ENCODE measurements at places on chromosomes 11 and 22.

DNA sequence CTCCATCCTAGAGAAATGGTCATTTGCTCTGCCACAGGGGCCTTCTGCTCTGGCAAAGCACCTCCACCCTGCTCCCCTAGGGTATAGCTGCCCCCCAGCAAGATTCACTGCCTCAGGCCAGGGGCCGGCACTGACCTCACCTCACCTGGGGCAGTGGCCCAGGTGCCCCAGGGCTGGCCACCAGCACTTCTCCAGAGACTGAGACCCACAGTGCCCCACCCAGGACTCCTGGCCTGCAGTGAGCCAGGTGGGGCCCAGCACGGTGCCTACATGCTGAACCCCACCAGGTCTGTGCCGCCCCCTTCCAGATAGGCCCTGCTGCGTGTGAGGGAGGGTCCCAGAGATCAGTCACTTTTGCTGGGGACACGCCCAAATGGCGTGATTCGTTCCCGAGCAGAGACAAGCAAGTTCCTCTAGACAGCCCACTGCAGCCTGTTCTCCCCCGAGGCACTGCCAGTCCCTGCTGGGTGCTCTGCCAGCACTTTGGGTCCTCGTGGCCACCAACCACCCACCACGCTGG, 10.8 kb downstream of the GNB1L start:
- DNase-seq: no peak

DNA sequence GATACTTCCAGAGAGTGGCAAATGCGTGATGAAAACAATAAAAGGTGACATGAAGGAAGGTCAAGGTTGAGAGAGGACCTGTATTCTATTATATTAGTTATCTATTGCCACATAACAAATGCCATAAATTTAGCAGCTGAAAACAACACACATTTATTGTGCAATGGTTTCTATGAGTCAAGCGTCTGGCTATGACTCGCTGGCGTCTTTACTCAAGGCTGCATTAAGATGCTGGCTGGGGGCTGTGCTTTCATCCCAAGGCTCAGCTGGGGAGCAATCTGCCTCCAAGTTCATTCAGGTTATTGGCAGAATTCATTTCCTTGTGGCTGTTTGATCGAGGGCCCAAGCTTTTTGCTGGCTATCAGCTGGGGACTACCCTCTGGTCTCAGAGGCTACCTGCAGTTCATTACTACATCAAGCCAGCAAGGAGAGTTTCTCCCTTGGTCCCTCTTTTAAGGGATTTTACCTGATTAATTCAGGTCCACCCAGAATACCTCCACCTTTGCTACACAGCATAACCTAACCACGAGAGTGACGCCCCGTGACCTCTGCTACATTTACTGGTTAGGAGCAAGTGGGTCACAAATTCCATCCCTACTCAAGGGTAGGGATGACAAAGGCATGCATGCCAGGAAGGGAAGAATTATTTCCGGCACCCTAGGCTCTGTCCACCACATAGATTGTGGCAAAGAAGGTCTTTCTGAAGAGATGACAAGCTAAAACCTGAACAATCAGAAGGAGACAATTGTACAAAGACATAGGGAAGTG, 549.1 kb downstream of the MN1 start:
- no peak for DNase-seq

GRCh38 chr11:64969209-64969608, 2.7 kb downstream of the MAJIN start:
- DNase-seq: no peak

GRCh38 chr22:36386900-36387708, 663 bp downstream of the MYH9 start:
- DNase-seq: no peak

DNA sequence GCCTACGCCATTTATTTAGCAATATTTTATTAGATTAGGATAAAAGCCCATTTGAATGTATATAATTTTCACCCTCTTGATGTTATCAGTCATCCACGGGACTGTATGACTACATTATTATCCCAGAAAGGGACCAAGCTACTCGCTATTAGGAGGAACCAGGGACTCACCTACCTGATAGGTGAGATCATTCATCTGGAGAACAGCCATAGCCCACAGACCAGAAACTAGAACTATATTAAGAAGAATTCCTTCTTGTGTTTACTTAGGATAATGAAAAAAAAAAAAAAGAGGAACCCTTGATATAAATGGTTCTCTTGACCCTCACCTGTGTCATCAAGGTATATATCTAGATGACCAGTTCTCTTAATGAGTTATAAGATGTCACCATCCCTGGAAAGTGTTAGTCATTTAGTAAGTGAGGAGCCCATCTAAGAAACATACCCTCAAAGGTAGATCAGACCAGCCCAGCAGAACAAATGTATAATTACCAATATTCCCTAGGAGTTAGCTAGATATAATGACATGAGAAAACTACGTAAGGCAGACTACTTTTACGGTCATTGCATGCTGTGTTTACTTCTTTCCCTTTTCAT, 8.0 kb downstream of the SIK3 start:
- no peak for DNase-seq

- no peak for DNase-seq
Observed at GRCh38 chr11:69003301-69003865, 9.7 kb downstream of the MRGPRF start.

DNA sequence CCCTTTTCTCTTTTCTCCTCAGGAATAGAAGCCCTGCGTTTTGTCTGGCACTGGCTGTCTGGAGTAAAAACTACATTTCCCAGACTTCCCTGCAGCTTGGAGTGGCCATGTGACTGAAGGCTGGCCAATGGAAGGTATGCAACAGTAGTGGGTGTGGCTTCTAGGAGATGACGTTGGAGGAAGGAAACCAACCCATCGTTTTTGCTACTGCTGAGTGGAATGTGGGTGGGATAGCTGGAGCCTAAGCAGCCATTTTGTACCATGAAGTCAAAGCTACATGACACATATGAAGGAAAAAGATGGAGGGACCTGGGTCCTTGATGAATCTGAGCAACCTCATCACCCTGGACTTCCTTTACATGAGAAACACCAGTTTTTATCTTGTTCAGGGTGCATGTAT, 19.6 kb downstream of the FGF3 start:
- no peak for DNase-seq

DNA sequence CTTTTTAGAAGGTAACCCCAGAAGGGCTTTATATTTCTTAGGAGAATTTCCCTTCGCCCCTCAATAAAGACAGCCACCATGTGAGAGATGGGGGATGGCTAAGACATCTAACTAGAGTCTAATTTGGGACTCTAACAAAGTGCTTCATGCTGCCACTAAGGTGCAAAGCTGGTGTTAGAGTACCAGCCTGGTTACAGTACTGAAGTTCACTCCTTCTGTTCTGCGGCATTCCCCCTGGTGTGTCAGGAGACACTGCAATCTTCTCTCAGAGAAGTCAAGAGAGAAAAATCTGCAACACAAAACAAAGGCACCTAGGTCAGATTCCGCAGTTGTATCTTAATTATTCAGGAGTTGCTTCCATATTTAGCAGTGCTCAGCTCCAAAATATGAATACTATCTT, 603.0 kb upstream of the CADM1 start:
- DNase-seq: no peak

- no peak for DNase-seq
Observed at GRCh38 chr11:113540416-113541330, 65.5 kb upstream of the DRD2 start.

DNA sequence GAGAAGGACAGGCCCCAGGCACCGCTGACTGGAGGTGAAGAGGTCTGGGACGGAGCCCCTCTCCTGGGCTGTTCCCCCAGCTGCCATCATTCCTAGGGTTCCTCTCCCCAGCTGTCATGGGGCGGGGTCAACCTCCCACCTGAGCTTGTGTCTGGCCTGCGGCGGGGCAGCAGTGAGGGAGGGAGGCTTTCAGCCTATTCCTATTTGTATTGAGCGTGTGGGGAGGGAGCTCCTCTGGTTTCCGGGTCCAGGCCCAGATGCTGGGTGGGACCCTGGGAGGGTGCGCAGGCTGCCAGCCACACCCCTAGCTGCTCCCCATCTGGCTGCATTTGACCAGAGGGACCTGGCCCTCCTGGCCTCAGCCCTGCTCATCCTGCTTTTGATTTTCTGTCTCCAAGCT, 13.7 kb downstream of the TSPAN4 start:
- DNase-seq: no peak

- DNase-seq: no peak
Observed at GRCh38 chr11:78226684-78227680, 38.3 kb downstream of the USP35 start.

- DNase-seq: no peak
Observed at GRCh38 chr11:46259971-46260560, 17.4 kb upstream of the CREB3L1 start.

GRCh38 chr22:39832627-39833074, 60.9 kb downstream of the ENTHD1 start:
- DNase-seq: no peak

- DNase-seq: no peak
Observed at GRCh38 chr22:41469218-41469851, 418 bp downstream of the ACO2 start.

GRCh38 chr11:64466115-64466718, 107.3 kb downstream of the RPS6KA4 start:
- DNase-seq: no peak

- DNase-seq: peak; percentile 79
Observed at GRCh38 chr11:615504-616319, at the start of gene IRF7. TSS of gene IRF7 (minus strand) at chr11:615950. CDS start at chr11:615364, 586 bp downstream.

GRCh38 chr11:72222106-72222891, 2.3 kb upstream of the INPPL1 start:
- no peak for DNase-seq

- no peak for DNase-seq
Observed at GRCh38 chr11:115488945-115489344, 15.3 kb downstream of the CADM1 start.

DNA sequence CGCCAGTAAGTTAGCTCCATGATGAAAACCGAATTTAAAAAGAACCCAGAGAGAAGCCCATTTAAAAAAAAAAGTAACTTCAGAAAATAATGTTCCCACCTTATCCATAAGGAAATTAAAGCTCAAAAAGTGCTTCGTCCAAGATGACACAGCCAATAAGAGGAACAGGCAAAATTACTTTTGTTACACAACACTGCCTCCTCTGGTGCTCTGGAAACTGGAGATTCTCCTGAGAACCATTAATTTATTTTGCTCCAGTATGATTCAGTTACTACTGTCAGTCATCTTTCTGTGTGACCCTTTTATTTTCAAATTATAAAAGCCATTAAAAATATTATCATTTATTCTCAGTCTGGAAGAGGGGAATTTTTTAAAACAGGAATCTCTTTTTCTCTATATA, 2.0 kb downstream of the IFT27 start:
- no peak for DNase-seq

GRCh38 chr22:38841635-38842034, 2.2 kb downstream of the NPTXR start:
- no peak for DNase-seq

DNA sequence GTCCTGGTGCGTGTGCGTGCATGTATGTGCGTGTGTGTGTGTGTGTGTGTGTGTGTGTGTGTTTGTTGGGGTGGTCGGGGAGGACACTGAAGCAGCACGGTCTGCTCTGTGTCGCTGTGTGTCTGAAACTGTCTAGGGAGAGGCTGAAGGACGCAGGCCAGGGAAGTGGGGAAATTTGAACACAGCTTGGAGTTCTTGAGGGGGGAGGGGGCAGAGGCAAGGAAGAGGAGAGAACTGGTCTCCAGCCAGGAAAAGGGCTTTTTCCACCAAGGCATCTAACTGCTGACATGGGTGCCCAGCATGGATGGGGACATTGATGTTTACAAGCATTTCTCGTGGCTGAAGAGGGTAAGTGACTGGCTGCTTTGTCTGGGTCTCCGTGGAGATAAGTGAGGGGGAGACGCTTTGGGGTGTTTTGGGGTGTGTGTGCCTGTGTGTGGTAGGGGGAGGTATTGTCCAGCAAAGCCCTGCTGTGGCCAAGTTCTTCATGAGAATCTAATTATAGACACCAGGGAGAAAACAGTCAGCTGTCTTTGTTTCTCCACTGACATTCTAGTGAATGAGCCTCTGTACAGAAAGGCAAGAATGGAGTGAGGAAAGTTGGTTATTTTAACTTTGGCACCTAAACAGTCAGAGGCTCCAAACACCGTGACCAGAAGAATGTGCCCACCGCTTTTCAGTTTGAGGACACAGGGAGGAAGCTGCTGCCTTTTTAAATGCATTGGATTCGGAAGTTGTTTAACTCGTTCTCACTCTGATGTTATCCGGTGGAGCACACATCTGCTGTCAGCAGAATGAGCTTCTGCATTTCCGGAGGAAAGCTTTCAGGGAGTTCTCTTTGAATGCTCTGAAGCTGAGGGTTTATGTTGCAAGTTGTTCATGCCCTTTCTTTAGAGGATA, 63.7 kb downstream of the PPFIBP2 start:
- no peak for DNase-seq

DNA sequence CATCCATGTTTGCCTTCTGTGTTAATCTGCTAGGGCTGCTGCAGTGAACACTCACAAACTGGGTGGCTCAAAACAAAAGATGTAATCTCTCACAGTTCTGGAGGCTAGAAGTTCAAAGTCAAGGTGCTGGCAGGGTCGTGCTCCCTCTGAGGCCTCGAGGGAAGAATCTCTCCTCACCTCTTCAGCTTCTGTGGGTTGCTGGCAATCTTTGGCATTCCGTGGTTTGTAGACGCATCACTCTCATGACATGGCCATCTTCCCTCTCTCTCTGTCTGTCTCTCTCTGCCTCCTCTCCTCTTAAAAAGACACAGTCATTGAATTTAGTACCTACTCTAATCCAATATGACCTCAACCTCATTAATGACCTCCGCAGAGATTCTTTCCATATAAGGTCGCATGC, 78.8 kb downstream of the TSPAN18 start:
- DNase-seq: no peak

GRCh38 chr22:28874811-28875320, 8.5 kb upstream of the ZNRF3 start:
- DNase-seq: no peak

- no peak for DNase-seq
Observed at GRCh38 chr22:32686354-32686753, 115.2 kb upstream of the TIMP3 start.

DNA sequence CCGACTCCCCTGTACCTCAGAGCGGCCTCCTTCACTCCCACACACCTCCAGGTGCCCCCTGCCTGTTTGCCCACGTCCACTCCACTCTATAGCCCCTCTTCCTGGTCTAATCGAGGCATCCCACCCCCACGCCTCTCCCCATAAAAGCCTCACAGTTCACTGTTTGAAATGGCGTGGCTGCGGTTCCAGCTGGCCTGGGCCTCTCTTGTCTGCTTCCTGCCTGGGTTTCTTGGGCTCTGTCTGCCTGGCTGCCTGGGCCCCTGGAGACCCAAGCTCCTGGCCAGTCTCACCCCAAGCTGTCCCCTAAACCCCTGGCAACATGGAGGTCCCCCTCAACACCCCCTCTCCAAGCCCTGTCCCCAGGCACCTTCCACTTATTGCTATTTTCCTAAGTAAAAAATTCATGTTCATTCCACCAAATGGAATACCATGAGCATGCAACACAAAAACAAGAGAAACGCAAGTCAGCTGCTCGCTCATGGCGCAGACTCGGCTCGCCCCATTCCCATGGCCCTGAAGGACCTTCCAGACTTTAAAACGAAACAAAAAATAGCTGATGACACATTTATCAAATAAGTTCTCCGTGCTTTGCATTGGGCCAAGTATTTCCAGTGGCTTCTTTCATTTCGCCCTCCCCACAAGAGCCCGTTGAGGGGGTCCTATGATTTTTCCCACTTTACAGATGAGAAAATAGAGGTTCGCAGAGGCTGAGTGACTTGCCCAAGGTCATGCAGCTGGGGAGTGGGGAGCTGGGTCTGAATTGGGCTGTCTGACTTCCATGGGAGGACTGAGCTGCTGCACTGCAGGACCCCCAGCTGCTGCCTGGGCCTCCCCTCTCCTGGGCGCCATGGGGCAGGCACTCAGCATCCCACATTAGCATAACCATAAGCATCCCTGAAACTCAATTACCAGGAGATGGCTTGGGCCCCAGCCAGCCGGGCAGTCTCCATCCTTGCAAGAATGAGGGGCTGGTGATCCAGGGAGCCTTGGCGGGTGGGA, 11.7 kb upstream of the FLRT1 start:
- no peak for DNase-seq

GRCh38 chr11:62909107-62909894, 11.9 kb downstream of the CHRM1 start:
- DNase-seq: no peak

Data from stimulated activated CD8-positive, alpha-beta memory T cell treated with anti-CD3 and anti-CD28 coated beads, Interleukin-2, amount 100 ng/mL, for 48 hours (primary cell).